Liver (tissue), 10 donors: ENCODE measurements at places on chromosomes 4 and X.

DNA sequence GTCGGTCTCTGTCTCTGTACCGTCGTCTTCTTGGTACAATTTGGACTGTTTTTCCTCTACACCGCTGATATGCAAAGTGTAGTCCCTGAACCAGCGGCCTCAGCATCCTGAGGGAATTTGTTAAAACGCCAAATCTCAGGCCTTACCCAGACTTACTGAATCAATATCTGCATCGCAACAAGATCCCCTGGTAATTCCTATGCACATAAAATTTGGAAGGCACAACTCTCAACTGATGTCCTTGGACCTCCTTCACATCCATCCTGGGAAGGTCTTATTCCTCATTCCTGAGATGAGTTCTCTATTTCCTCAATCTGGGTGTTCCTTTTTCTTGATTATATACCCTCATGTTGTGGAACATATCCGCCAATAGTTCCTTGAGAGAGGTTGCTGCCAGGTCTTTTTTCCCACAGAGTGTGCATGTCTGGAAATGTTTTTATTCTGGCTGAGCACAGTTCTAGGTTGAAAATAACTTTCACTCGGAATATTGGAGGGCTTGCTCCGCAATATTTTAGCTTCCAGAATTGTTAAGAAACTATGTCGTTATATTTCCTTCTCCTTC, 738 bp upstream of the HPF1 start:
- DNase-seq: no peak

GRCh38 chr4:108794136-108794535, 31.3 kb upstream of the ETNPPL start:
- no peak for DNase-seq

GRCh38 chr4:139763672-139764071, 98.1 kb downstream of the MGST2 start:
- DNase-seq: no peak

GRCh38 chr4:87057835-87058355, 123.1 kb downstream of the AFF1 start:
- DNase-seq: no peak

GRCh38 chr4:2287594-2287915, 25.6 kb upstream of the MXD4 start:
- no peak for DNase-seq

DNA sequence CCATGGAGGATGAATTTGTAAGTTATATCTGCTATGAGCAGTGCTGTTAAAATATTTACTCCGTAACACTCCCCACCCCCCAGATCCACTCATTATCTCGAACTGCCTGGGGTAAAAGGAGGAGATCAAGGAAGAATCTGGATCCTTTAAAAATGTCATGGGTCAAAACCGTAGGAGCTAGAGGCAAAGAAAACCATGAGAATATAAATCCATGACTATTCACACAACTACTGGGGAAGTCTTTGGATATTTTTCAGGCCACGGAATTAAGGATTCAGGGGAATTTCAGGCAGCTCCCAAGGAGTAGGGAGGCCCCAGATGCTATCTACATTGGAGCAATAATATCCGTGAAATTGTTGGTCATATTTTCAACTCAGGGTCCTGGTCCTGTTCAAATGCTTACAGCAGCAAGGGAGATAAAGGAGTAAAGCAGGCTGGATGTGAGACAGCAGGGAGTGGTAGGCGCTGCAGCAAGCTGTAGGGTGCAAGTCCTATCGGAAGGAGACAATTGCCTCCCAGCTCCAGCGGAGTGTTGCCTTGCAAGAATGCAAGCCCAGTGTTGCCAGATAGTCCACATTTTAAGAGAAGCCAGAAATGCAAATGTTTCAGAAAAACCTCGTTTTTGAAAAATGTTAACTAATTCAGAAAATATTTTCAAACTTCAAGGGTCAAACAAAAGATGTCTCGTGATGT, 116.2 kb upstream of the KIT start:
- no peak for DNase-seq

- no peak for DNase-seq
Measured at GRCh38 chrX:123087326-123087725, 96.8 kb upstream of the GRIA3 start.

DNA sequence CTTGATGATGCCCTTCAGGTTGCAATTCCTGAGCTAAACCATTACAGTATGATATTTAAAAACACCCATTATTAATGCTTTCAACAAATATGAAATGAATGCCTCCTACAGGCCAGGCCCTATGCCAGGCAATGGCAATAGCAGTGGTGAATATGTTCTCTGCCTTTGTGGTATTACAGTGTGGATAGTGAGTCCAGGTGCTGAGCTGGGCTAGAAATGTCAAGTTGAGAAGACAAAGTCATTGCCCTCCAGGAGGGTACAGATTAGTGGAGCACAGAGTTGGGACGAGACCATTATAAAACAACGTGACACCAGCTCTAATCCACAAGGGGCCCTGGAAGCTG, 81.9 kb downstream of the RBM47 start:
- no peak for DNase-seq

GRCh38 chrX:101550751-101551379, 518 bp downstream of the ARMCX1 start:
- DNase-seq: peak; percentile 39

DNA sequence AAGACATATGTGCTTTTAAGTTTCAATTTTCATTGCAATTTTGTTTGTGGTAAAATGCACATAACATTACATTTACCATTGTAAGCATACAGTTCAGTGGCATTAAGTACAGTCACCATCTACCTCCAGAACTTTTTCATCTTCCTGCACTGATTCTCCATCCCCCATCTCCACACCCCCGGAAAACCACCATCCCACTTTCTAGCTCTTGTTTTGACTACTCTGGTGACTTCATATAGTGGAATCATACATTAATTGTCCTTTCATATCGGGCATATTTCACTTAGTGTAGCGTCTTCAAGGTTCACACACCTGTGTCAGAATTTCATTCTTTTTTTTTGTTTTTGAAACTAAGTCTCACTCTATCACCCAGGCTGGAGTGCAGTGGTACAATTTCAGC, 143.5 kb downstream of the GPR143 start:
- no peak for DNase-seq

GRCh38 chrX:16063141-16063540, 60.2 kb upstream of the GRPR start:
- DNase-seq: no peak

DNA sequence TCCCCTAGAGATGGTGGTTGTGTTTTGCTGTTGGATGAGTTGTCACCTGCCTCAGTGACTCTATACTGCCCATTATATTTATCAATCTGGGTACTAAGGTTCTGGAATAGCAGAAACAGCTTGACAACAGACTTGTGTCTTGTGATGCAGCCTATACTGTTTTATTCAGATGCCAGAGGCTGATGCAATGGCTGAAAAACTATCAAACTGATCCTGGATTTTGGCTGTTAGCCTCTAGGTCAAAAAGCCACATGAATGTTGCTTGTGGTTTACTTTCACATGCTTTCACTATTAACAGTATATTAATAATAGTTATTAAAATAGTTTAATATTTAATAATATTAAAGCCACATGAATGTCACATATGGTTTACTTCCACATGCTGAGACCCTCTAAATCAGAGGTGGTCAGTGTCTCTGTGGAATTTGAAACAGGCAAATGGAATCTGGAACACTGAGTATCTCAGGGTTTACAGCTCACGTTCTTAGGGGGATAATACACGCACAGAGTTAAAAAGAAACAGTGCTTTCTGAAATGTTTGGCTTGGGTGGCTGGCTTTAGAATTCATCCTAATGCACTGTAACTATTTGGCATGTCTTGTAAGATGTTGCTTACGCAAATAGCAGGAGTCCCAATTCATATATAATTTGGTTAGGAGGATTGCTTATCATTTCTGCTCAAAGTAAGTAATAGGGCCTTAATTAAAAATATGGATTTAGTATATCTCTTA, 82.5 kb upstream of the LCORL start:
- no peak for DNase-seq

DNA sequence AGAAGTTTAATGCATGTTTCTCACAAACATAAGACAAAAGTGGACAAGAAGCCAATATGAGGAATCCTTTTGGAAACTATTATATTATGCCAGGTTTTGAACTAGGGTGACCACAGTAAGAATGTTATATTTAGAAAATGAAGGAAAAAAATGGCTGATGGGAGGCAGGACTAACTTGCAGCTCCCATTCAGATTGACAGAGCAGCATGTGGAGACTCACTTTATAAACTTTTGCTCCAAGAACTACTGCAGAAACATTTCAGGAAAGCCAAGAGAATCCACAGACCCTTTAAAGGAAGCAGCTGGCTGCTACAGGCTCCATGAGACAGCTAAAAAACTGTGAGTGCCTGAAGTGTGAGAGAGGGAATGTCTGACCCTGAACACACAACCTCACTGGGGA, 738.6 kb upstream of the GRIA3 start:
- DNase-seq: no peak

DNA sequence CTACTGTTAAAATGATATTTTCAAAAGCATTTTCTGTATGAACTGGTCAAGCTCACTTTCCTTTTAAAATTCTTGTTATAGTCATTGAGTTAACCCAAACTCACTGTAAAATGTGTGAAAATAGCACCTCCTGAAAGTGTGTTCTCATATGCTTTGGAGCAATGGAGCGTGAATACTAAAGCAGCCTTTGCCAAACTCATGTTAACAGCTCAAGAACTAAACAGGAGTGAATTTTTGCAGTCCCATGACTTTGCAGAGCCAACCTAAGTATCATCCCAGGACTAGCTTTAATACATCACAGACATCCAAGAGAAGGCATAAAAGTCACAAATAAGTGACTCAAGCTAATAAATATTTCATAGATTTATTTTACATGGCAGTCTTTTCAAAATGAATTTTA, 2.3 kb downstream of the AMMECR1 start:
- DNase-seq: no peak

- DNase-seq: no peak
Measured at GRCh38 chr4:134089885-134090284, 111.7 kb downstream of the PABPC4L start.

- no peak for DNase-seq
Measured at GRCh38 chr4:121070696-121071639, 1.4 kb downstream of the NDNF start.

DNA sequence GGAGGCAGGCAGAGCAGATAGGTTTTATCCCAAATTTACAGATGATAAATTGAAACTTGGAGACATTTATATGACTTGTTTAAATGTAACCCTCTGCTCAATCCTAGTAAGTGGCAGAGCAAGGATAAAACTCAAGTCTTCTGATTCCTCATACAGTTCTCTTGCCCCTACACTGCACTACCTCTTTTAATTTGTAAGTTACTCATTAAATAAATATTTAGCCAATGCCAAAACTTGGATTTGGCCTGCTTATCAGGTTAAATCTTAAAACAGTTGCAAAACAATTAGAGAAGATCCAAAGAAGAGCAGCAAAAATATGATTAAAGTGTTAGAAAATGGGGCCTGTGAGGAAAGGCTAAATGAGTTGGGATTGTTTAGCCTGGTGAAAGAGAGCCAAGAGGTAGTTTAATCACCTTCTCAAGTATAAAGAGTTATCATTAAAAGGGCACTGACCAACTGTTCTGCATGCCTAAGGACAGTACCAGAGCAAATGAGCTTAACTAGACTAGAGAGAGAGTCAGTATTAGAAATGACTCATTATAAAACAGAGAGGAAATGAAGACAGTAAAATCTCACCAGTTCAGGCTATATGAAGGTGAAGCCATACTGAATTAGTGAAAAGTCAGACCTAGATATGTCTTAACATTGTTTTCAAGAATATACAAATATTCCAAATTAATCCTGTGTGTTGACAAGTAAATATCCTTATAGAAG, 146.3 kb downstream of the GRIA3 start:
- no peak for DNase-seq

GRCh38 chr4:107705742-107706556, 14.1 kb downstream of the PAPSS1 start:
- DNase-seq: no peak

DNA sequence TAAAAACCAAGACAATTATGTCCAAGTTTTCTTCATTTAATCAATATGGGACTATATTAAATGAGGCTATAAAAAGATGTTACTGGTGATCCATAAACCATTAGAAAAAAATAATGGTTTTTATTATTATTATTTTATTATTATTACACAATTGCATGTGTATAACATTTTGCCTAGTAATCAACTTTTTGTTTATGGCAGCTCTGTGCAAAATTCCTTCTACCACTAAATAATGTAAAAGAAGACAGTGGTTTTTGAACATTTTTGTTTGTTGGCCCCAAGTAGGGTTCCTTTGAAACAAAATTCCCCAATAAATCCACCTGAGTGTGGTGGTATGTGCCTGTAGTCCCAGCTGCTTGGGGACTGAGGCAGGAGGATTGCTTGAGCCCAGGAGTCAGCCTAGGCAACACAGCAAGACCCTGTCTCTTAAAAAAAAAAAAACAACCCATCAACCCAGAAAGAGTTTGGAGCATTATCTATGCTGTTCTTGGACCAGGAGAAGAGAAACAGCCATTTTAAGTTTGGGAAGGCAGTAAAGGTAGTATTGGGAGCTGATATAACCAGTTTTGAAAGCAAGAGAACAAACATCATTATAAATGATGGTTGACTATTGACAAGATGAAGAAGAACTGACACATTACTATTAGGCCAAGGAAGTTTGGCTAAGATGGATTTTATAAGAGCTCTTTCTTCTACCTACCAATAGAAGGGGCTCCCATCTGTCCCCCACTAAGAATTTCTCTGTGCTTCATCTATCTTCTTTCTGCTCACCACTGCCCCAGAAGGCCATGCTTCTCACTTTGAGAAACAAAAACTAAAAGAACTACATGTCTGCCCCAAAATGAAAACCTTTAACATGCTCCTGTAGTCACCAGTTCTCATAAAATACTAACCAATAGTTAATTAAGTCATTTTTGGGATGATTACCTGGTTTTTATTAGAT, 2.2 kb downstream of the TMEM156 start:
- DNase-seq: no peak

GRCh38 chrX:39527025-39527424, 570.7 kb downstream of the BCOR start:
- no peak for DNase-seq

- no peak for DNase-seq
Measured at GRCh38 chr4:101287324-101287723, 60.0 kb downstream of the PPP3CA start.

GRCh38 chrX:14291666-14292500, 237.5 kb upstream of the GLRA2 start:
- DNase-seq: no peak
